ENCODE measurements at places on chromosomes 13 and 19.

DNA sequence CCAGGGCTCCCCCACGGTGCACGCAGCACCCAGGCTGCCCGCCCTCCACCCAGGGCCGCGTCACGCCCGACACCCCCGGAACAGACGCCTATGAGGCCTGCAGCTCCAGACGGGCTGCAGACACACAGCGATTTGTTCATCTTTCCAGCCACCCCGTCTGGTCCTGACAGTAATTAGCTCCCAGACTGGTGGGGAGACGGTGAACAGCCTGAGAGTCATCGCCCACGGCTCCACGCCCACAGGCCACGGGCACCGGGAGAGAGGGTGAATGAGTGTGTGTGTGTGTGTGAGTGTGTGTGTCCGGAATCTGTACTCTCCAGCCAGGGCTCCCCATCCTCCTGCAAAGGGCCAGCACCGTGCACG, 18.1 kb downstream of the GADD45B start:
- no peak for DNase-seq

DNA sequence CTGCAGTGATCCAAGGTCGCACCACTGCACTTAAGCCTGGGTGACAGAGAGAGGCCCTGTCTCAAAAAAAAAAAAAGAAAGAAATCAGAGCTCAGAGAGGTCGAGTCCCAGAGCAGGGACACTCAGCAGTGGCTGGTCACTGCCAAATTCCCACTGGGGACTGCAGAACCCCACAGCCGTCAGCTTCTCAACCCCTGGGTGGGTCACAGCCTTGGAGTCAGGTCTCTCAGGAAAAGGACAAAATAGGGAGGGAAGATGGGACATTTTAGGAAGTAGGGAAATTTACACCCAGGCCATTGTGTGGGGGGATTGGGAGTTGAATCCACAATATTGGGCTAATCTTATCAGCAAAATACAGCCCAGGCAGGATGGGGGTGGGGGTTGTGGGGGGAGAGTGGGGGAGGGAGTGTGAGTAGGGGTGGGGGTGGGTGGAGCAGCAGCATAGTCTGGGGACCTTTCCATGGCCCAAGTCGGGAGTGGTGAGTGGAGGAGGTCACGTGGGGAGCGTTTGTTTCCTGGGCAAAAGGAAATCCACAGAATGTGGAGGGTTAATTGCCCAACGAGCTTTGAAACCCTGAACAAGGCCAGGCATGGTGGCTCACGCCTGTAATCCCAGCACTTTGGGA, 5.0 kb upstream of the CCDC194 start:
- DNase-seq = no peak

DNA sequence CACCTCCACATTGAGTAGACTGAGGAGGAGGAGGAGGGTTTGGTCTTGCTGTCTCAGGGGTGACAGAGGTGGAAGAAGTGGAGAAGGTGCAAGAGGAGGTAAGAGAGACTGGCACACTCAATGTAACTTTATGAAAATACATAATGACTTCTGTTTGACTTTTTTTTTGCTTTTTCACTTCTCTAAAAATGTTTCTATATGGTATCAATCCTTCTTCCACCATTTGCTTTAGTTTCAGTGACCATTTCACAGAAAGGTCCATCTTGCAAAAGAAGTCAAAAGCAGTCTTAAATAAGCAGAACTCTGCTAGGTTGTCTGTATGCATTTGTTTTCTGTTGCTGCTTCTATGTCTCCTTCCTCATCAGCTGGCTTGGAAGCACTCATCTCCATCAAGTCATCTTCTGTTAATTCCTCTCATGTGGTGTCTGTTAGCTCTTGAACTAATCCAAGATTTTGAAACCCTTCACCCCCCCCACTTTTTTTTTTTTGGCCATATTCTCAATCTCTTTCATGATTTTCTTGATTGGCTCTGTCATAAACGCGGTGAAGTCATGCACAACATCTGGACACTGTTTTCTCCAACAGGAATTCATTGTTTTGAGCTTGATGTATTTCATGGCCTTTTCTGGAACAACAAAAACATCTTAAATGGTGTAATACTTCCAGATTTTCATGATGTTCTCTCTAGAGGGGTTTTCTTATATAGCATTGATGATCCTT, 80.8 kb downstream of the KL start:
- DNase-seq = no peak

DNA sequence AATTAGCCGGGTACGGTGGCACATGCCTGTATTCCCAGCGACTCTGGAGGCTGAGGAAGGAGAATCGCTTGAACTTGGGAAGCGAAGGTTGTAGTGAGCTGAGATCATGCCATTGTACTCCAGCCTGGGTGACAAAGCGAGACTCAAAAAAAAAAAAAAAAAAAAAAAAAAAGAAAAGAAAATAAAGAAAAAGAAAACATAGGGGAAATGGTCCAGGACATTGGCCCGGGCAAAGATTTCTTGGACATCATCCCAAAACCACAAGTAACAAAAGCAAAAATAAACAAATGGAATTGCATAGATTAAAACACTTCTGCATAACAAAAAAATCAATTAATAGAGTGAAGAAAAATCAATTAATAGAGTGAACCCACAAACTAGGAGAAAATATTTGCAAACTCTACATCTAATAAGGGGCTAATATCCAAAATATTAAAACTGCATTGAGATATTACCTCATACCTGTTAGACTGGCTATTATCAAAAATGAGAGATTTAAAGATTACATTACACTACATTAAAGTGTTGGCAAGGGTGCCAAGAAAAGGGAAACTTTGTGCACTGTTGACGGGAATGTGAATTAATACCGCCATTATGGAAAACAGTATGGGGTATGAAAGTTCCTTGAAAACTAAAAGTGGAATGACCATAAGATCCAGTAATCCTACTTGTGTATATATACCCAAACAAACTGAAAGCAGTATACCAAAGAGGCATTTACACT, 18.5 kb upstream of the ABCC4 start:
- DNase-seq = no peak

- DNase-seq = no peak
Measured at GRCh38 chr13:50460358-50460757, 383.1 kb downstream of the DLEU7 start.

- DNase-seq = peak; percentile 27
Measured at GRCh38 chr13:50085063-50085462, 69.8 kb downstream of the KCNRG start.

Measured in NCI-H2081 (cell line).